Kidney epithelial cell (primary cell): ENCODE measurements at places on chromosomes 16 and 17.

DNA sequence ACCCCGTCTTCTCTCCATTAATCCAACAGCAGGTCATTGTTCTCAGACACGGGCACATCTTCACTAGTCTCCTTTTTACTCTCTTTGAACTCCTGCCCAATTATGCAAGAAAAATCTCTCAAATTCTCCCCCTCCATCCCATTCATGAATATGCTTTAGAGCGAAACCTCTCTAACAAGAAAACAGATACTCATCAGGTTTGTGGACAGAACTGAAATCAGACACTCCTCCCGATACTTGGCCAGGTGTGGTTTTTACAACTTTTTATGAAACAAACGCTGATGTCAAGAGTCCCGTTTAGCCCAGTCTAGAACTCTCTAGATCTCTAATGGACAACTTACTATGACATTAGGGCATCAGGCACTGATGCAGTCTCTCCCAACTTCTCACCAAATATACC lies 40.9 kb downstream of the PIK3R5 start:
- DNase-seq = no peak

DNA sequence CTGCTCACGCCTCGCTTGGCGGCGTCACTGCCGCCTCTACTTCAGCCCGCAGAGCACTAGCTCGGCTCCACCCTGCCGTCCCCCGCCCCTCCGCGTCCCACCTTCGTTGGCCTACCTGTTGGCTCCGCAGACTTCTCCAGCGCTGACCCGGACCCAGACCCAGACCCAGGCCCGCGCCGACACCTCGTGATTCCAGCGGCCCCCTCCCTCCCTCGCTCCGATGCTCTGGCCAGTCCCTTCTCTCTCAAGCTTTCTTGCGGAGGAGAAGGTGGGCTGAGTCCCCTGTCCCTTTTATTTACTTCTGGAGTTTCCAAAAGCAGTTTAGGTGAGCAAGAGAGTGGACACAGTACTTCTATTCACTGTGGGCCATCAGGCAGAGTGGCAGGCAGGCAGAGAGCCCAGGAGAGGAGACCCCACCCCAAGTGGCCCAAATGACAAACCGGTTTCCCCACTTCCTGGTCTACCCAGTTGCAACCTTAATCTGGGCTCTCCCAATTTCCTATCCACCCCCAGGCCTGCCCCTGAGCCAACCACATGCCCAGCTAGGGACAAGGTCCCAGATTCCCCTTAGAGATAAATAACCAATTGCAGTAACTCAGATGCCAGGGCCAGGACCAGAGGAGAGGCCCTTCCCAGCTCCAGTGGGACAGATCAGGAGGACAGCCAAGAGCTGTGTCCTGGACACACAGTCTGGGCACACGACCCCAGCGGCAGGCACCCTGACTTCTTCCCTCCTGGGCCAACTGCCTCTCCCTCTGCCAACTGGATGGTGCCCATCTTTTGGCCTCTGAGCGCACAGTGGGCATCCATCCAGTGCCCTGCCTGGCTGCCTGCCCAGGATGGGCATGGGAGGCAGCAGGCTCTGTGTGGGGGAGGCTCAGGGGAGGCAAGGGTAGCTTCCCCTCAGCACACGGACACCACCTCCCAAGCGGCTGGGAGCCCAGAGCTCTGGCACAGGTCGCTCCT lies 1.2 kb upstream of the SRCIN1 start:
- DNase-seq = no peak

DNA sequence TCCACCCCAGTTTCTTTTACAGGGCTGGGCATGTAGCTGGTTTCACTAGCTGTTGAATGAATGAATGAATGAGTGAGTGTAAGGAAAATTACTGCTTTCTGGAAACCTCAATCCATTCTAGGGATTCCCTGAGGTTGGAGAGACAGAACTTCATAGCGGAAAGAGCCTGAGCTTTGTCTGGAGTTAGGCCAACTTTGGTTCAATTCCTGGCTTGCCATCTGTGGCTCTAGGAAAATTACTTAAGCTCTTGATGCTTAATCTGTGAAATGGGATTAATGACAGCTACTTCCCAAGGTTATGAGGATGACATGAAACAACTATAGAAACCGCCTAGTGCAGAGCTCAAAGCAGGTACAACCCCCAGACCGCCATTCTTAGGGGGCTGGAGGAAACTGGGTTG lies 76.3 kb upstream of the AXIN2 start:
- DNase-seq = no peak

- DNase-seq = no peak
Measured at GRCh38 chr16:50384500-50385135, 15.8 kb upstream of the BRD7 start.

GRCh38 chr16:14358697-14359305 lies 271.3 kb downstream of the PARN start:
- DNase-seq = no peak

DNA sequence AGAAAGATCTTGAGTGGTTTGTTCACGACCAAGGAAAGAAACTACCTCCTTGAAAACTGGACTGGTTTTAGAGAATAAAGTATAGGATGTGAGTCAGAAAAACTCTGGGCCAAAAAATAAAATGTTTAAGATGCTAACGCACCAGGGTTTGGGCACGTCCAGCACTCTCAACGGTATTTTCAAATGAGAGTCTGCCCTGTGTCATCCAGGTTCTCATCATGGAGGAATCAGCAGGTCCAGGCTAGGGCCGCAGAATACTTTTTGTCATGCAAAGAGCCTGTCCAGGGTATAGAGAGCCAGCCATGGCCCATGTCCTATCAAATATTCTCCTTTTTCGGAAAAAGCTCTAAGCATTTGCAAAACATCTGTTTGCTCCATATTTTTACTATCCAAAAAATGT lies 2.4 kb downstream of the NXN start:
- DNase-seq = no peak
